Suppressor macrophage treated with lipopolysaccharide for 4 hours (primary cell): ENCODE measurements at places on chromosomes 3 and 15.

DNA sequence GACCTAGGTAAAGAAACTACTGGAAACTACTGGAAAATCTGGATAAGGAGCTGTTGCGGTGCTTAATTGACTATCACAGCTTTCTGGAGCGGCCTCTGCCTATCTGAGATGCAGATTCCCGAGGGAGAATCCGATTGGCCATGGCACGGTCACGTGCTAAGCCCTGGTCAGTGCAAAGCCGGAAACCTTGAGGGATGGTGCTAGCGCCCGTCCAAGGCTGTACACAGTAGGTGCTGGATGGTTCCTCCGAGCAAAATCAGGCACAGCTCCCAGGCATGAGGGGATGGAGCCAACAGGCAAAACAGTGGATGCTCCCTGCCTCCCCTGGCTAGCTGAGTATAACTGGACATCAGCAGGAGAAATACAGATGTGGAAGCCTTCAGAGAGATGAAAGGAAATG lies 238.7 kb upstream of the HES1 start:
- no peak for DNase-seq

DNA sequence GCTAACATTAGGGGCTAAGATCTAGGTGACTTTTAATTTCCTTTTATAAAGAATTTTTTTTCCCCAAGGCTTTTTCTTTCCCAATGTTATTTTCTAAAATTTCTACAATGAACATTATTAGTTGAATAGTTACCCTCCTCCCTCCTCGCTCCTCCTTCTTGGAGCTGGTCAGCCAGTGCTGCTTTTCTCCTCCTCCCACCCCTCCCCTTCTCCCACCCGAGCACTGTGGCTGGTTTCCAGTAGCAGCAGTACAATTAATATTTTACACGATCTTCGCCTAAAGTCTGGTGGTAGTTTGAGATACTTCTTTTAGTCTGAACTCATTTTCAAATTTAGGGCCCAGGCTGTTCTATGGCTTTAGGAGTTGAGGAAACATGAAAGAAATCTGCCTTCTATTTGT lies 41.6 kb downstream of the EEFSEC start:
- DNase-seq, result no peak

DNA sequence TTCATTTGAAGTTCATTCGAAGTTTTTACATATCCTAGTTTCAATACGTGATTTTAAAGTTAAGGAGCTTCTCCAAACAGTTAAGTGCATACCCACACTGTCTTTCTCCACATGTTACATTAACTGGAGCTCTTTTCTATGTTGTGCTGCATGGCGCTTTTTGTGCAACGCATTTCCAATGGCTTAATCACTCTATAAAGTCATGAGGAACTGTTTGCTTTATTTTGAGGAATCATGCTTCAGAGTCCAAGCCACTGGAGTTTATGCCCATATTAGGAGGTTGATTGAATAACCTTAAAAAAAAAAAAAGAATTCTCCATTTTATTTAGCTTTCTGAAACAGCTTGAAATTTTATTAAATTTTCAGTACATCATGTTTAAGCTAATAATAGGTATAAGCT lies 109.4 kb upstream of the MBNL1 start:
- DNase-seq, result peak; percentile 9

DNA sequence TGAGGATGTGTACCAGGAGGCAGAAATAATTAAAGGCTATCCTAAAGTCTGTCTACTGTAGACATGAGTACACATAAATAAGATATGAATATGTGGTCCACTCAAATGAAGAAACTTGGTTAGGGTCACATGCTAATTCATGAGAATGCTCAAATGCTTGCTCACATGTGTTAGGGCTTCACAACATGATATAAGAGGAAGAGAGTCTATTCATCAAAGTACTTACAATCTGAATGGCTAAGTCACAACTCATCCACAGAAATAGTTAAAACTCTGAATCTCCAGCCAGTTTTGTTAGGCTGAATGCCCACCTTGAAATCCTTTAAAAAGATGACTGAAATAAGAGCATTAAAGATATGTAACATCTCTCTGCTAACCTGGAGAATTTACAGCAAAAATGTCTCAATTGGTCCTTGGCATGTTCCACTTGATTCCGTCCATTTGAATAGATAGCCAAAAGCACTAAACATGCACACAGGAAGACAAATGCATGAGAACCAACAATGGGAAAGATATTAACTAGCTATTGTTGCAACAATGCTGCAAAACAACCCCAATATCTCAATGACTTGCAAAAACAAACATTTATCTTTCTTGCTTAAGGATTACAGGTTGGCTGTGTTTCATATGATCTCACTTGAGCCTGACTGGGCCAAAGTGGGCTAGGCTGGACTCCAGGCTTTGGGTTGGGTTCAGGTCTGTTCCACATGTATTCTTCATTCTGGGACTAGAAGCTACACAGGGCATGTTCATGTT lies 10.6 kb upstream of the TBC1D5 start:
- peak; percentile 9 for DNase-seq

DNA sequence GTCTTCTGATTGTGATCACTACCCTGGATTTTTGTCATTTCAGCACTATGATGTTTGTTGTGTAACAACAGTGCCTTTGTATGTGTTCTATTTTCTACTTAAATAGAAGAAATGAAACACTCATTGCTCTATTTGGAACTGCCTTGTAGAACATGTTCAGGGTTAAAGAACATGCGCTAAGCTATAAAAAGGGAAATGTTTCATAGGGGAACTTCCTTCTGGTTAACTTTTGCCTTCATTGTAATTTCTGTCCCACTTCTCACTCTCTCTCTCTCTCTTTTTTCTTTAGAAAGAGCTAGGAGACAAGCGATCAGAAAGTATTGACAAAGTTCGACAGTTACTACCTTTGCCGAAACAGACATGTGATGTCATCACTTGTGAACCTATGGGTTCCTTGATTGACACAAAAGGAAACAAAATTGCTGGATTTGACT lies at the start of gene P2RY12:
Gene P2RY12 (minus strand): TSS at position 13 of the 434 bp plus-strand sequence. CDS start 45,908 bp downstream, outside the sequence.
- DNase-seq, result peak; percentile 84

- no peak for DNase-seq
These were observed 208.3 kb upstream of the SLITRK3 start for GRCh38 chr3:165404357-165405027.

- peak; percentile 32 for DNase-seq
These were observed 11.8 kb downstream of the AAGAB start for GRCh38 chr15:67242708-67243111.

- no peak for DNase-seq
These were observed 23.2 kb downstream of the GPR15 start for GRCh38 chr3:98555025-98555379.
